DND-41 (cell line): ENCODE measurements at places on chromosomes 13 and 19.

DNA sequence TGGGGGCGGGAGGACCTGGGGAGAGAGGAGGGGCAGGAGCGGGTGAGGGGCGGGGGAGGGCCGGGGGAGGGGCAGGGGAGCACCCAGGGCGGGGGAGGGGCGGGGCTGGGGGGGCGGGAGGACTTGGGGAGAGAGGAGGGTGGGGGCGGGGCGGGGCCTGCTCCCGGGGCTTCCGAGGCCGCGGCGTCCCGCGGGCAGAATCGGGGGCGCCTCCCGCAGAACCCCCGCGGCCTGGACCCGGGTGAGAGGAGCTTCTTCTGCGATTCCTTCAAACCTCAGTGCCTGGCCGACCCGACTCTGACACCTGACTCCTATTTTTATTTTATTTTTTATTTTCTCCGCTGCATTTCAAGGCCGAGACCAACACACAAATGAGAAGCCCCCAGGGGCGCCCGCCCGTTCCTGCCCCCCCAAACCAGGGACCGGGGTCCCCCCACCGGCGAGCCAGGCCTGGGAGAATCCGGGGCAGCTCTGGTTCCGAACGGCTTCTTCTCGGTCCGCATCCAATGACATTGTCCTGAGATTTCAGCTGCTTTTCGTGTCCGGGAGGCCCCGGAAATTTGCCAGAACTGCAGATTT is 470 bp upstream of the GRTP1 start:
- DNase-seq, result no peak

DNA sequence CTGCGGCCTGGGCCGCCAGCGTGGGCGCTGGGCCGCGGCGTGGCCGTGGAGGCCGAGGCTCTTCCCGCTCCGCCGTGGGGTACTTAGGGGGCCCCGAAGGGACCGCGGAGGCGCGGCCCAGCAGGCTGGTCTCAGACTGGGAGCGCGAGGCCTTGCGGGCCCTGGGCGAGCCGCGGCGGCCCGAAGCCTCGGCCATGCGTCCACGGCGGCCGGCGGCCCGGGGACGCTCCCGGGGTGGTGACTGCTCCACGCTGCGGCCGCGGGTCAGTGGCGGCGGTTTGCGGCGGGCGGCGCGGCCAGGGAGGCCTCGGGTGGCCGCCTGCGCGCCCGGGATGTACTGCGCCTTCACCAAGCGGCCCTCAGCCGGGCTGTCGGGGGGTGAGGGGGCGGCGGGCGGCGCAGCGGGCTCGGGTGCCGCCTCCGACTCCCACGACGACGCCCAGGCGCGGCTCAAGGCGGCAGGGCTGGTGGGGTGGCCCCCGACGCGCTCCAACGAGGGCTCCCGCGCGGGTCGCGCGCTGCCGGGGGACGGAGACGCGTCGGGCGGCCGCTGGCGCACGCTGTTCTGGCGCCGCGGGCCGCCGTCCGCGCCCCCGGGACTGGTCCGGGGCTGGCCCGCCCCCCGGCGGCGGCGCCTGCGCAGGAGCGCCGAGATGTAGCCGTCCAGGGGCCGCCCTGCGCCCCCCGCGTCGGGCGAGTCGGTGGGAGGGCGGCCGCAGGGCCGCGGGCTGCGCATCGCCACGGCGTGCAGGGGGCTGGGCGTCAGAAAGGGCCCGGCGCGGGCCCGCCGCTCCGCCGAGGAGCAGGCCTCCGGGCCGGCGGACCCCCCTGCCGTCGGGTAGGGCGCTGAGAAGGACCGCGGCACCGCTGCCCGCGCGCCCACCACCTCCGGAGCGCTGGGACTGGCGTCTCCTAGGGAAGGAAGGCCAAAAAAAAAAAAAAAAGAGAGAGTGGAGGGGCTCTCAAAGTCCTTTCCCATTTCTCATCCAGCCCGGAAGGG is 11.7 kb downstream of the DACT3 start:
- no peak for DNase-seq

DNA sequence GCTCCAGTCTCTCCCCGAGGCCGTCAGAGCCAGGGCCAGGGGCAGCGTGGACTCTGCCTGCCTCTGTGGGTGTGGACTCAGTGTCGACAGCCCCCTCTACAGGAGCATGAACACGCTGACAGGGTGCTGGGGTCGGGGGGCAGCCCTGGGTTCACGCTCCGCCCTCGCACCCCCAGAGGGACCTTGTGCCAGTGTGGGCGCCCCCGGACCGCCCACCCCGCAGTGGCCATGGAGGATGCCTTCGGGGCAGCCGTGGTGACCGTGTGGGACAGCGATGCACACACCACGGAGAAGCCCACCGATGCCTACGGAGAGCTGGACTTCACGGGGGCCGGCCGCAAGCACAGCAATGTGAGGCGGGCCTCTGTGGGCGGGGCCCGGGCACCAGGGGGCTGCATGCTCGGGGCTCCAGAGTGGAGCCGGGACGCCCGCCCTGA is 8.3 kb downstream of the TRPM4 start:
- no peak for DNase-seq

GRCh38 chr19:28841531-28841930 is 371.4 kb downstream of the UQCRFS1 start:
- no peak for DNase-seq

GRCh38 chr19:4636151-4636717 is 3.1 kb upstream of the TNFAIP8L1 start:
- DNase-seq, result peak; percentile 81

DNA sequence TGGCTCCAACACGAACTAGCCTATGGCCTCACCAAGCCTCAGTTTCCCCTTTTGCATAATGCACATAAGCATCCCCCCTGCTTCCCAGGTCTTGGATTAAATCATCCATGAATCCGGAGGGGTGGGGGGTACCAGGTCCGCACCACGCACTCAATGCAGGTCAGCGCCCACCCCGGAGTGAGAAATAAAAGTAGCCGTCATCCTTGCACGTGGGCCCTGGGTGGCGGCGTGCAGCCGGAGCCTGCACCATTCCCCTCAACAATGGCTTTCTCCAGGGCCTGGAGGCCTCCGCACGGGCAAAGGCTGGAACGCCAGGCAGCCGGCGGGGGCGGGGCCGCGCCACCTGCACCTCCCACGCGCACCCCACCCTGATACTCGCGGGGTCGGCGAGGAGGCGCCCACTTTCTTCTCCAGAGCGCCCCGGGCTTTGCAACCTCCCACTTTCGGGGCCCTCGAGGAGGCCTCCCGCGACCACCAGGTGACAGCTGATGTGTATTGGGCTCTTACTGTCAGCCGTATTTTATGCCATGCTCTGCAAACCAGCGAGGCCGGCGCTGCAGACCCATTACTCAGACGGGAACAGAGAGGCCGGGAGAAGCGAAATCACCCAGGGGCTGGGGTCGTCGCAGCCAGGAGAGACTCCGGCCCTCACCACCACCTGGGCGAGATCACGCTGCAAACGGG is 767 bp upstream of the GADD45B start:
- DNase-seq, result peak; percentile 76

- no peak for DNase-seq
These were observed 1.5 kb downstream of the HS6ST3 start for GRCh38 chr13:96091164-96092117.

DNA sequence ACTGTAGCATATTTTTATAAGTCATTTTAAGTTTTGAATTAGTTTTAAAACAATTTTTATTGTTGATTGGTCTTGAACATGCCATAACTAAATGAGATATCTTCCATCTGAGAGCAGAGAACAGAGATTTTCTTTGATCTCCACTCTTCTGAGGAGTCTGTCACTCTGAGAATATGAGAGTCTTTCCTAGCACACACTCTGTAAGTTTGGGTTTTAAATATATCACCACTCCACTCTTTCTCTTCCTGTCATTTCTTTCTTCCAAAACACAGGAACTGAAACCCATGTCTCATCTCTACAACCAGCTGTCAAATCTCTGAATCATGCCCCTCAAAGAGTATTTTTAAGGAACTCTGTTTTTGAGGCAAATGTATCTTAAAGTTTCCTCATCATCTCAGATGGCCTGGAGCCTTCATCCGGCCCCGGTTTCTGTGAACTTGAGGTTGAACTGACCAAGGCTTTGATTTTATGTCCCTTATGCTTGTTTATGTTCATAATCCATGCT is 698.2 kb upstream of the SGCG start:
- no peak for DNase-seq

- peak; percentile 90 for DNase-seq
These were observed at the start of gene PHF11 for GRCh38 chr13:49495783-49496762. TSS of gene PHF11 (plus strand) at chr13:49495953. CDS start at chr13:49496002, 49 bp downstream.

DNA sequence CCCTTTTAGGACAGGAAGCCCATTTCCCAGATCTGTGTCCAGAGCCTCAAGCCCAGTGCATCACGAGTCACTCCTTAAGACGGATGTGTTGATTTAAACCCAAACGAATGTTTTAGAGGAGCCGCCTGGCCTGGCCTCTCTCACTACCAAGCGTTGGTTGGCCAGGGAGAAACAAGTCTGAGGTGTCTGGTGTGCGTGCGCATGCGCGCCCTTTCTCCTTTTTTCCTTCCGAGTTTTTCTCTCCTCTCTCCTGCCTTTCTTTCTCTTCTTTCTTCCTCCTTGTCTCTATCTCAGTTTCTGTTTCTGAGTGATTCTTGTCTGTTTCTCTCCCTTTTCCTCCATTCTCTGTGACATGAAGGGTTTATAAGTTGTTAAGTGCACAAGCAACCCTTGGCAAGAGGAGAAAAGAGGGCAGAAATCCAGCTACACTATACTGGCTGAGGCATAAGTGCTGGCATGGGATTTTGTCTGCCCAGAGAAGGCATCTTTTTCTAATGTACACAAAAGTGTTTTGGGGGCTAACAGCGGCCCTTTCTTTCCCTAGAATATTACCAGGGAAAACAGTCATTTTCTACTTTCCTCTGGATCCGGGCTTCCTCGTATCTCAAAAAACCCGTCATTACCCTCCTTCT is 170.5 kb downstream of the DNAJC15 start:
- no peak for DNase-seq

- no peak for DNase-seq
These were observed 13.9 kb downstream of the LSM4 start for GRCh38 chr19:18308948-18309325.

GRCh38 chr19:44879309-44880065 is 11.6 kb upstream of the TOMM40 start:
- no peak for DNase-seq

DNA sequence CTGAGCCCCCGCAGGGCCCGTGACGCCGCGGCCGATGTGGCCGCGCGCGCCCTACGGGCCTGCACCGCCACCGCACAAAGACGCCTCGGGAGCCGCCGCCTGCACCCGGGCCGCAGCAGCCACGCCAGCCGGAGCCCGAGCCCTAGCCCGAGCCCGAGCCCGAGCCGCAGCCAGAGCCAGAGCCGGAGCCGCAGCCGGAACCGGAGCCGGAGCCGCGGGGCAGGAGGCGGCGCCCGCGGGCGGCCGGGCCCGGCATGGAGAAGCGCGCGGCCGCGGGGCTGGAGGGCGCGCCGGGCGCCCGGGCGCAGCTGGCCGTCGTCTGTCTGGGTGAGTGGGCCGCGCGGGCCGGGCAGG is 379 bp downstream of the LRP3 start:
- no peak for DNase-seq

DNA sequence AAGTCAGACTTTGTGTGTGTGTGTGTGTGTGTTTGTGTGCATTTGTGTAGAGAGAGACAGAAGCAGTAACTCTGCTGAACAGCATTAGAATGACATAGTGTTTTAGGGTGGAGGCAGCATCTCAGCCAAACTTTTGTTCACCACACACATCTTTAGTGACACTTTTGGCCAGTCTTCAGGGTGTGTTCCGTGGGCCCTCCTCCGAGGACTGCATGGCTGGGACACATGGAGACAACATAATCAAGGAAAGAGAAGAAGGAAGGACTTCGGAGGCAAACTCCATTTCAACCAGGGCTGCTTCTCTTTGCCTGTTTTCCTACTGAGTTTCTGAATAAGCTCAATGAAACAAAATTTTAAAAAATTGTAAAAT is 205.1 kb downstream of the LHFPL6 start:
- no peak for DNase-seq

DNA sequence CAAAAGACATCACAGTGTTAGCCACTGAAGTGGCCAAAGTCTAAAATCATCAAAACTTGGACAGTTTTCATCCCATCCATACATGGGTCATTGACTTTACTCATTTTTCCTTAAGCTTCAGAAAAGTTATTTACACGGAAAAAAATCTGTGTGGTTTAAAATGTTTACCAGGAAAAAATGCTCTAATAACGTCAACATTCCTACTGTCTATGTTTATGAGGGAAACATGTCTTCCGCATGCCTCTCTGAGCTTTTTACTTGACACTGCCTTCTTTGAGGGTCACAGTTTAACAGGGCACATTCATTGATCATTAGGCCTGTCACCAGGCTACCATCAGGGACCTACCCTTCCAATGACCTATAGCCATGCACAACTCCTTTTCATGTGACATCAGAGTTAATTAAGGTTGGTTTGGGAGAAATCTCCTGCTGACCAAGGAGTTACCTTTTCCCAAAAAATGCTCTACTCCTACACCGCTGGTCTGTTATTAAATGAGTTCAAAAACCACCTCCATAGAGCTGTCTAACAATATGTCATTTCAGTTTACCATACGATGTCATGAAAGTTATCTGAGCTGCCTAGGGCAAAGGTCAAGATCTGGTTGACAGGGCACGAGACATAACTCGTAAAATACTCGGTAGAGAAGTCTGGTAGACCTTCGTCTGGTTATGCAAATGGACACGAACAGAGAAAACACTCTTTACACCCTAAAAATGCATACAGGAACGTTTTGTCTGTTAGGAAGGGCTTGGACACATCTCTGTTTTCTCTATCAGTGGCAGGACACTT is 17.8 kb downstream of the FLT1 start:
- DNase-seq, result no peak

- no peak for DNase-seq
These were observed 48.4 kb upstream of the MEDAG start for GRCh38 chr13:30857636-30858035.

DNA sequence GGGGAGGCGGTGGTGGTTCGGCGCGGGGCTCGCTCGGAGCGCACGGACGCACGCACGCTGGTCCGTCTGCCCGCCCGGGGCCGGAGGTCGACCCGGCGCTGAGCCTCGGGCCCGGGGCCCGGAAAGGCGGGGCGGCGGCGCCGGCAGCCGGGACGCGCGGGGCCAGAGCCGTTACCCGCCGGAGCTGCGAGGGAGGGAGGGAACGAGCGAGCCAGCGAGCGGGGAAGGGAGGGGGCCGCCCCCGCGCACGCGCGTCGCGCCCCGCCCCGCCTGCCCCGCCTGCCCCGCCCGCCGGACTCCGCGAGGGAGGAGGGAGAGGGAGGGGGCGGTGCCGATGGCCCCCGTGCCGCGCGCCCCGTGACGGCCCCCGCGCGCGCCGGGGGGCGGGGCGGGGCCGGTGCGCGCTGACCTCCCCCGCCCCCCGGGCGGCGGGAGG is 15.0 kb downstream of the CIC start:
- DNase-seq, result peak; percentile 86

- DNase-seq, result no peak
These were observed 11.9 kb upstream of the FOSB start for GRCh38 chr19:45455707-45456499.

GRCh38 chr19:54266133-54266532 is 9.1 kb upstream of the LILRB5 start:
- peak; percentile 63 for DNase-seq

- DNase-seq, result peak; percentile 73
These were observed 1.0 kb downstream of the REX1BD start for GRCh38 chr19:18589380-18590272.

GRCh38 chr19:50875795-50876422 is 2.7 kb downstream of the KLK2 start:
- DNase-seq, result no peak

- no peak for DNase-seq
These were observed 135.7 kb upstream of the SERP2 start for GRCh38 chr13:44237881-44238421.

- no peak for DNase-seq
These were observed 21.5 kb downstream of the LIG4 start for GRCh38 chr13:108193806-108194205.
